IPS DF 6.9 (cell line): ENCODE measurements at places on chromosomes 11 and 22.

DNA sequence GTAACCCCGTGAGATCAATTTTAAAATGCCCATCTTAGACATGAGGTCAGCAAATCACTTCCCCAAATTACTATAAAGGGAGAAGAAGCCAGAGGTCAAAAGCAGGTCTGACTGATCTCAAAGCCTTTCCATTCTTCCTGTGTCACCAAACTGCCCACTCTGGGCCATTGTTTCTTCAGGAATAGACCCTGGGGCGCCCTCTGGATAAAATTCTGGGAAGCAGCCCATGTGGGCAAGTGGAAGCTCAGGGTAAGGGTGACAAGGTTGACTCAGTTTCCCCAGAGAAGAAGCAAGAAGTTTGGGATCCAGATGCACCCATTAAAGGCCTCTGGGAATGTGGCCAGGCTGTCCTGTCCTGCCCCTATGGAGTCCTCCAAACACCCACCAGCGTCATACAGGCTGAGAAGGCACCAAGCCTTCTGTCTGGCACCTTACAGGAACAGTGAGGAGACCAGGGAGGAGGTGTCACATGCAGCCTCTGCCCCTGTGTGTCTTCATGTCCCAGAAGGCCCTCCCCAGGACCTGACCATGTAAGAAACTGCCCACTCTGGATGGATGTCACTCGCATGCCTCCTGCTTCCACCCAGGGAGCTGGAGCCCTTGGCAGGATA lies 50.1 kb downstream of the CHST1 start:
- no peak for DNase-seq

DNA sequence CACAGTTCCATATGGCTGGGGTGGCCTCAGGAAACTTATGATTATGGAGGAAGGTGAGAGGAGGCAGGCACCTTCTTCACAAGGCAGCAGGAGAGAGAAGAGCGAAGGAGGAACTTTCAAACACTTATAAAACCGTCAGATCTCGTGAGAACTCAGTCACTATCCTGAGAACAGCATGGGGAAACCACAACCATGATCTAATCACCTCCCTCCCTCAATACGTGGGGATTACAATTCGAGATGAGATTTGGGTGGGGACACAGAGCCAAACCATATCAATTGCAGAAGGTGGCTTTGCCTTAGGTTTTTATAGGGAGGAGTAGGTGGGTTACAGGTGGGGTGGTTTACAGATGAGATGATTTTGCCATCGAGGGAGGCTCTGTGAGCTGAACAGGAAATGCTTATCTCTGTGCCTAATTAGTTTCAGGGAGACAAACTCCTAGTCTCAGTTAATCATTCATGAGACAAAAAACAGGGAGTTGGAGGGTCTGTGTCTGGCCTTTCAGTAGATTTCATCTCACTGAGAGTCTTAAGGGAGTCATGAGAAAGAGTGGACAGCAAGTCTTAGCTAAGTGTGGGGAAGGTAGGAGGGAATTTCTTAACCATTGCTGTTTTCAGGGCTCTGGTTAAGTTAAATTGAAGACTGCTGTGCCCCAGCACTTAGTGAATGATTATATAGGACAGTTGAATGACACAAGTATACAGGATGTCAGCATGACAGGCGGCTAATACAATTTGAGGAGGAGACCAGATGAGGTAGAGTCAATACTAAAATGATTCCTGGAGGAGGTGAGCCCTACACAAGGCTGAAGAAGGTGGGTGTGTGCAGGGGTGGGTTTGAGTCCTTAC lies 47.7 kb downstream of the CWC15 start:
- DNase-seq = no peak

DNA sequence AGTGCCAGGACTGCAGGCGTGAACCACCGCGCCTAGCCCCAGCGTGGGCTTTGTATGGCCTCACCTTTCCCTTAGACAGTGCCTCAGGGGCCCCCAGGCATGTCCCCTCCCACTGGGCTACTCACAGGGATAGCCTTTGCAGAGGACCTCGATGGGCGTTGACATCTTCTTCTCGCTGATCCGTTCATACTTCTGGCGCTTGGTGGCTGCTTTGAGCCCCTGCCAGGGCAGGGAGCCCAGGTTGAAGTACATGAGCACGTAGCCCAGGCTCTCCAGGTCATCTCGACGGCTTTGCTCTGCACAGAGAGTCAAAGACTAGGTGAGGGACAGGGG lies 17.5 kb downstream of the CSNK1E start:
- DNase-seq = no peak

- no peak for DNase-seq
Measured at GRCh38 chr11:46472662-46472994, 81.1 kb upstream of the CHRM4 start.

DNA sequence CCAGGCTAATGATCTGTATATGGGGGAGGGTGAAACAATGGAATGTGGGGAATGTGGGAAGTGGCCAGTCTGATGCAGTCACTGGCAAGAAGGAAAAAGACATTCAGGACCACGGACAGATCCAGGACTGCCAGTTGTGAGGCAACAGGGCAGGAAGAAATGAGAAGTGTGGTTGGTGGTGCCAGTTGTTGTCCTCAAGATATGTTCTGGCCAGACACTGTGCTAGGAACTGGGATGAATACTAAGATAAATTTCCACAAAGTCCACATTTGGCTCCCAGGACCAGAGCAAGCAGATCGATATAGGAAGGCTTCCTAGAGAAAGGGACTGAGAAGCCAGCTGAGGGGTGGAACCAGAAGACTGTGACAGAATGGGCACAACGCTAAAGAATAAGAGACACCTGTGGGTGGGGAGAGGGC lies 6.8 kb upstream of the TPBGL start:
- DNase-seq = no peak

GRCh38 chr11:17314232-17314547 lies 37.4 kb upstream of the NCR3LG1 start:
- no peak for DNase-seq

DNA sequence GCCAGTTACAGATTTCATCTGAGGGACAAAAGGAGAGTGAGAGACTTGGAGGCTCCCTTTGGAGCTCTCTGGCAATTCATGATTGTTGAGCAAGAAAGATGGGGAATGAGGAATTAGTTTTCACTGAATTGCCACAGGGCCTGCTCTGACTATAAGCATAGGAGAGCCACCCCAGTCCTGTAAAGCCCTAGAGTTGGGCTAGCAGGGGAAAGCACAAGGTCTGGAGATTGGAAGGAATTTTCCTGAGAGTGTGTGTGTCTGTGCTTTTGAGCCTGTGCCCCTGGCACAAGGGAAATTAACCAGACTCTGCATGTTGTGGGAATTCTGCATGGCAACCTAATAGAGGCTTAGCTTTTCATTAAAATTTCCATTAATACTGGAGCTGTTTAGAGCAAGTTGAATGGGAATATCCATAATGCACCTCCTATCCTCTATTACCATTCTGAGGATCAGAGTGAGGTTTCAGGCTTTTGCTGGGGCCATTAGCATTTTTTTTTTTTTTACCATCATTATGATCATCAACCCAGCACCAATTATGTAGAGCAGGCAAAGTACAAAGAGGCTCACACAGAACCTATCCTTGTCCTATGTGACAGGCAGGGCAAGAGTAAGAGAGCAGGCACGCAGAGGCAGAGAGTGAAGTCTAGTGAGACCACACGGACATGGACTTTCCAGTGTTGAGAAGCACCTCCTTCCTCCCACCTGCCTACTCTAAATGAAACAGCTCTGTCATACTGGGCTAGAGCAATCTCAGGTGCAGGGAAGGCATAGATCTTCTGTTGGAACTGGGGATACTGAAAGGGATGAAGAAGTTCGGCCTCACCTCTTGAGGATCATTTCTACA lies 308.5 kb downstream of the ST3GAL4 start:
- no peak for DNase-seq

DNA sequence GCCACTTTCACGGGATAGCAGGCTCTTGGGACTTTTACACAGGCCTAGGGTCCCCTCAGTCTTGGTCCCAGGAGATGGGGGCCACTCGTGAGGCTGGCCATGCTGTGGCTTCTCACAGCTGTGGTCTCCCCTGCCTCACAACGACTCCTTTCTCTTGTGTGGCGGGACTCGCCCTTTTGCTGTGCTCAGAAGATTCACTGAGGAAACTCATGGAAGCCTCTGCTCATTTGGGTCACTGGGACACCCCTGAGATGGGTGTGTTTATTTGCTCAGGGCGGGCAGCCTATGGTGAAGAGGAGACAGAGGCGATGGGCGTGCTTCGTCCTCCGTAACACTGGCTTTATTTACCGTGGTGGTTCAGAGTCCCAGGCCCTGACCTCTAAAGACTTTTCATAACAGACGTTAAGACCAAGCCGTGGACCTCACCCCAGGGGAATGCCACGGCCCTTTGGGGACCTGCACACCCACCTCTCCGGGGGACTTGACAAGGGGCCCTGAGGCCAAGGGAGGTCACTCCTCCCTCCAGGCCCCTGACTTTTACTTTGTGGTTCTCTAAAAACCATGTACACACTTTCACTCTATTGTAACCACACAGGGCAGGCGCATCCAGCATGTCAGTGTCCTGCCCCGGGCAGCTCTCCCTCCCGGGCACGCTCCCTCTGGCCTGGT lies 15.5 kb downstream of the TEF start:
- no peak for DNase-seq

- no peak for DNase-seq
Measured at GRCh38 chr11:123475469-123475868, 45.4 kb downstream of the GRAMD1B start.

DNA sequence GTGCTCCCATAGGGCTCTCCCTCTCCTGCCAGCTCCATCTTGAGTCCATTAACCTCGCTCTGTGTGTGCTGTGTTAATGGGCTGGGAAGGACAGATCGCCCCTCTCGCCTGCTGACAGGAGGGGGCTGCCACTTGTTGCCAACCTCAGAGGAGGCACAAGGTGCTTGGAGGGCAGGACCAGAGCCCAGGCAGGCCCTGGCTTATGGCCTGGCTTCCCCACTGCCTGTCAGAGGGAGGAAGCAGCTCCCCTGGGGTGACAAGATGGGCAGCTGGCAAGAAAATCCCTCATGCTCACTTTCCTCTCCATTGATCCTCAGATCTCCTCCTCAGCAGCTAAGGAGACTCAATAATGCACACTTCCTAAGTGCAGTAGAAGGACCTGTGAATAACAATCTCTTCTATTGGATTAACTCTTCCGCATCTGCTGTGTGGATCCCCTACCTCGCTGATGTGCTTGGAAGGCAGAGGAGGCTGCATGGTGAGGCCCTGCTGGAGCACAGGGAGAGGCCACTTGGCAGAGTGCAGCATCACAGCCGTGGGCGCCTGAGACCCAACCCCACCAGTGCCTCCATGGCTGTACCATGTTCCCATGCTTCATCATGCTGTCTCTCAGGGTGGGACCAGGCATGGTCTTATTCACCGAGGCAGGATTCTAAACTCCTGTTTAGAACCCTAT lies 70.3 kb downstream of the TRIM29 start:
- no peak for DNase-seq

DNA sequence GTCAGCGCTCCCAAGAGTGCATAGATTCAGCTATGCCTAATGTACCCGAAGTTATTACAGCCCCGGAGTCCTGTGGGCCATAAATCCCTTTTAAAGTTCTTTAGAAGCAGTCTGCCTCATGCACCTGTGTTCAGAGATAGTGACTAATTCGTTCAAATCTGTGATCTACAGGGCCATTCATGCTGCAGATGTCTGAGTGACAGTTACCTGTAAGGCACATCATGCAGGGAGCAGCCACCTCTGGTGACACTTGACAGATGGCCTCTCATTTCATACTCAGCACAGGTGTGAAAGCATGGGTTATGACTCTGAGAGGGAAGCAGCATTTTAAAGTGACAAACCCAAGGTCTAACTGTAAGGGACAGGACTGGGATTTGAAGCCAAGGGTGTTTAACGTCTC lies 2.4 kb upstream of the E2F8 start:
- DNase-seq = no peak

DNA sequence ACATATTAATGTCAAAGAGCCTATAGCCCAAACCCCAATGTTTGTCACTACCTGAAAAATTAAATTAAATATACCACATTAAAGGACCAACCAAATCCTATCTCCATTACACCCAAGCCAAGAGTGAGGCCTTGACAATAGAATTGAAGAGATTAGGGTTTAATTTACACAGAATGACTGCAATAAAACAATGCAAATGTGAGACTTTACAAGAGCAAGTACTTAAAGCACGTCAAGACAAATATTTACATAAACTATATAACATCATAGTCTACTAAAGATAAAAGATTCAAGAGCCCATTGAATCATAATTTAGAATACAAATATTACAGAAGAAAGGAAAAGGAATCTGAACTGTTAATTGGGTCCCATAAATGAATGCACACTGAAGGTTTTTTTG lies 85.6 kb downstream of the CADM1 start:
- DNase-seq = no peak

- no peak for DNase-seq
Measured at GRCh38 chr22:42745118-42745517, 24.4 kb upstream of the A4GALT start.

DNA sequence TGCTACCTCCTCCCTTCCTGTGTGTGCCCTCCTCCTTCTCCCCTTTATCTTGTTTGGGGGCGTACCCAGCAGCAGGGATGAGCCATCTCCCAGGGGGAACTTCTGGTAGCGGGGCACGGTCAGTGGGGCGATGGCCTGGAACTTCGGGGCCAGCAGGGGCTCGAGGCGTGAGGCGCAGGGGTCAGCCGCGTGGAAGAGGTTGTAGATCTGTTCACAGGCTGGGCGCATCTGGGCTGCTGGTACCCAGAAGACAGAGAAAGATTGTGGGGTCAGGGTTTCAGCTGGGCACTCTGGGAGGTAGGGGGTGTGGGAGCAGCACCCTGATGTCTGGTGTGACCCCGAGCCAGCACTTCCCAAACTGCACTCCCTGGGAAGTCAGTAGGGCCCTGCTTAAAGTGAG lies 9.1 kb downstream of the PITPNM1 start:
- no peak for DNase-seq

DNA sequence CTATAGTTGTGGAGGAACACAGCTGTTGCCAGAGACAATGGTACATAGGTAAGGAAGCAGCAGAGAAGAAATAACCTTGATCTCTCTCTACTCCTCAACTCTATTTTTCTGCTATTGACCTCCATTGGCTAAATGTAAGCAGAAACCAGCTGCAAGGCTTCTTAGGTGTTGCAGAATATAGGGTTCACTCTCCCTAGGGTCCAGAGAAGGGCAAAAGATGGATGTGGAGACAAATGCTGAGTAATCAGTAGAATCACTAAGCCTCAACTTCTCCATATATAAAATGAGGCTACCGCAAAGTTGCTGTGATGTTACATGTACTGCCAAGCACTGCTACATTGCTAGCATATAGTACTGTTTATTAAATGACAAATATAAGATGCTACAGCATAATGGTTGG lies 120.6 kb downstream of the PDE3B start:
- no peak for DNase-seq

DNA sequence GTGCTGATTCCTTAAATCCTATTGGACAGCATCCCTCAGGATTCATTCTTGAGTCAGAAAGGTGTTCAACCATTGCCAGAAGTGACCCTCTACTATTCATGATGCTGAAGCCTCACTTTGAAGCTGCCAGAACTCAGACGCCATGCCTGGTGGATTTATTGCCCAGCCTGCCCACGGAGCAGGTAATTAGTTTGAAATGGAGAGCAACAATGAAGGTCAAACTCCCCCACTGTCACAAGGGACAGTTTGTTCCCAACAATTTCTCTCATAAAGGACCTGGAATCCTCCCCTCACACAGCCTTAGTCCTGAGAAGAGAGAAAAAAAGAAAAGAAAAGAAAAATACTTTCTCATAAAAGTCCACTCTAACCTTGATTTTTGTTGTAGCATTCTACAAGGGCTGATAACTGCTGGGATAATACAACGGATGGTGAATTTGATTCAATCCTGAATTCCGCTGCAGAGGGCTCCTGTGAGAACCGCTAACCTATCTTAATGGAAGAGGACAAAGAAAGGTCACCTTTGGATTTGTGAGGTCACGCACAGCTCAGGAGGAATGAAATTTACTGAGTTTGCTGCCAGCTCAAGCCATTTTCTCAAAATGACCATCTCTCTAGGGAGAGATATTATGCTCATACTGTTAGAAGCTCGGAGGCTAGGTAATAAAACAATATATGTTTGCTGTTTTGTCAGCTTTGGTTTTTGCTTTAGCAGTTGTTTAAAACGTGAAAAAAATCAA lies 161.6 kb upstream of the SYN3 start:
- no peak for DNase-seq
